ENCODE measurements at places on chromosomes 12 and 14. TPM values are rescaled to one million over a fixed set of nuclear protein-coding genes. Genes with fewer than 3 reads are reported as not detected.

DNA sequence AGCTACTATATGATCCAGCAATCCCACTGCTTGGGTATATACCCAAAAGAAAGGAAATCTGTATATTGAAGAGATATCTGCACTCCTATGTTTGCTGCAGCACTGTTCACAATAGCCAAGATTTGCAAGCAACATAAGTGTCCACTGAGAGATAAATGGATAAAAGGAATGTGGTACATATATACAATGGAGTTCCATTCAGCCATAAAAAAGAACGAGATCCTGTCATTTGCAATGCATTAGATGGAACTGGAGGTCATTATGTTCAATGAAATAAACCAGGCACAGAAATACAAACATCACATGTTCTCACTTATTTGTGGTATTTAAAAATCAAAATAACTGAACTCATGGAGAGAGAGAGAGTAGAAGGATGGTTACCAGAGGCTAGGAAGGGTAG, 116.6 kb downstream of the HELB start:
- no peak for DNase-seq

- no peak for DNase-seq
These were observed 47.6 kb upstream of the FERMT2 start for GRCh38 chr14:52998376-52999015.

DNA sequence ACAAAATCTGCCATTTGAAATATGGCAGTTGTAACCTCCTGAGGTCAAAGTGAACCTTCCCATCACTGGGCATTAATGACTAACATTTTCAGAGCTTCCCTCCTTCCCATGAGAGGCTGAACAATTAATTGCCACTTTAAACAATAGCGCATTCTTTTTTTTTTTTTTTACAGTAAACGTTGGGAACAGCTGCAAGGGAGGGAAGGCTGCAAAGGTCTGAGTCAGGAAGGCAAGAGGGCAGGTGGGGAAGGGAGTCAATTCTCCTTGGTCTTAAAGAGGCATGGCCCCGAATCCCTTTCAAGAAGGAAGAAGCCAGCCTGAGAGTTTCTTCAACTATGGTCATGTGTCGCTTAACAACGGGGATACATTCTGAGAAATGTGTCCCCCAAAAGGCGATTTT, 41.0 kb upstream of the PLEKHG3 start:
- peak; percentile 82 for DNase-seq

GRCh38 chr14:63795532-63795931, 57.3 kb upstream of the SYNE2 start:
- DNase-seq = no peak

GRCh38 chr14:67429510-67430205, 17.7 kb upstream of the PLEK2 start:
- DNase-seq = no peak

- DNase-seq = no peak
These were observed 210.9 kb upstream of the ARID2 start for GRCh38 chr12:45518291-45519235.

GRCh38 chr12:95998611-95999286, 2.6 kb upstream of the HAL start:
- peak; percentile 22 for DNase-seq

- no peak for DNase-seq
These were observed 36.5 kb upstream of the PTCSC3 start for GRCh38 chr14:36212987-36213386.

DNA sequence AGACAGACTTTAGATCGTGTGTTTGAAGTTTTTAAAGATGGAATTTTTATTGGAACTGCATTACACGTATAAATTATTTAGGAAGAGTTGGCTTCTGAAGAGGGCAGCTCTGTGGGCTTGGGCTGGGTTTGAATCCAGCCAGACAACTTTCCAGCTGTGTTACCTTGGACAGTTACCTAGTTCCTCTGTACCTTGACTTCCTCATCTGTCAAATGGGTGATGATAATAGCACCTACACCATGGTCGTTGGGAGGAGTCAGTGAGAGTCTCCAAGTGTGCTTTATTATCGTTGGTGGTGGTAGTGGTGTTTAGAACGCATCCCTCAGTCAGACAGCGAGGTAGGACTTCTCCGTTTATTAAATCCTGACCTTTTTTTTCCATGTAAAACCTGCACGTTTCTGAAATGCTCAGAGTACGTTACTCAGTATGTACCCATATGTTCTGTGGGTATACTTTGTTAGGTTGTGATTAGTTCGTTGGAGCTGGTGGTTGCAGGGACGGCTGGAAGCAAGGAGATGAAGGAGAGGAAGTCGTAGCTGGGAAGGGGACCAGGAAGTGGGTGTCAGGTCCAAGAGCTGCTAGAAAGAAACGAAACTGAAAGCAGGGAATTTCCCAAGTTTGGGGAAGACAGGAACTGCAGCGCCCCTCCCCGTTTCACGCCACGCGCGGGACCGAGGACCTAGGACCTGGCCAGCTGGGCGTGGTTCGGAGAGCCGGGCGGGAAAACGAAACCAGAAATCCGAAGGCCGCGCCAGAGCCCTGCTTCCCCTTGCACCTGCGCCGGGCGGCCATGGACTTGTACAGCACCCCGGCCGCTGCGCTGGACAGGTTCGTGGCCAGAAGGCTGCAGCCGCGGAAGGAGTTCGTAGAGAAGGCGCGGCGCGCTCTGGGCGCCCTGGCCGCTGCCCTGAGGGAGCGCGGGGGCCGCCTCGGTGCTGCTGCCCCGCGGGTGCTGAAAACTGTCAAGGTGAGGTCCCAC, at the start of gene OAS3:
TSS of gene OAS3 (plus strand) at position 734 of the 979 bp plus-strand sequence. CDS start at position 791, 57 bp downstream.
- DNase-seq = peak; percentile 6

DNA sequence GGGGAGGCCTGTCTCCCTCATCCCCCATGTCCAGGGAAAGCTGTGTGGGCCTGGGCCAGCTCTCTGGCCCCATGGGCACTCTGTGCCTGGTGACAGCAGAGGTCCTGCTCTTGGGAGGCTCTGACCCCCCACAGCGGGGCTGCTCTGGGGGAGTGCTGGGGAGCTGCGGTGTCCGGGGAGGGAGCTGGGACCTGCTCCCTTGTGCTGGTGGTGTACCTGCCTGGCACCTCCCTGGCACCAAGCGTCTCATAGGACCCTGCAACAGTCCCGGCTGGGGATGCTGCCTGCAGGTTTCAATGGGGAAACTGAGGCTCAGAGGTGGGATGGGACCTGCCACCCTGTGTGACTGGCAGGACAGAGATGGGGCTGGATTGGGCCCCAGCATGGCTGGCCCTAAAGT, 111.3 kb downstream of the KIF26A start:
- DNase-seq = no peak

- DNase-seq = peak; percentile 63
These were observed 75.9 kb downstream of the CCDC92 start for GRCh38 chr12:123896767-123897166.

- no peak for DNase-seq
These were observed 393.9 kb upstream of the RGS6 start for GRCh38 chr14:71538288-71538687.

DNA sequence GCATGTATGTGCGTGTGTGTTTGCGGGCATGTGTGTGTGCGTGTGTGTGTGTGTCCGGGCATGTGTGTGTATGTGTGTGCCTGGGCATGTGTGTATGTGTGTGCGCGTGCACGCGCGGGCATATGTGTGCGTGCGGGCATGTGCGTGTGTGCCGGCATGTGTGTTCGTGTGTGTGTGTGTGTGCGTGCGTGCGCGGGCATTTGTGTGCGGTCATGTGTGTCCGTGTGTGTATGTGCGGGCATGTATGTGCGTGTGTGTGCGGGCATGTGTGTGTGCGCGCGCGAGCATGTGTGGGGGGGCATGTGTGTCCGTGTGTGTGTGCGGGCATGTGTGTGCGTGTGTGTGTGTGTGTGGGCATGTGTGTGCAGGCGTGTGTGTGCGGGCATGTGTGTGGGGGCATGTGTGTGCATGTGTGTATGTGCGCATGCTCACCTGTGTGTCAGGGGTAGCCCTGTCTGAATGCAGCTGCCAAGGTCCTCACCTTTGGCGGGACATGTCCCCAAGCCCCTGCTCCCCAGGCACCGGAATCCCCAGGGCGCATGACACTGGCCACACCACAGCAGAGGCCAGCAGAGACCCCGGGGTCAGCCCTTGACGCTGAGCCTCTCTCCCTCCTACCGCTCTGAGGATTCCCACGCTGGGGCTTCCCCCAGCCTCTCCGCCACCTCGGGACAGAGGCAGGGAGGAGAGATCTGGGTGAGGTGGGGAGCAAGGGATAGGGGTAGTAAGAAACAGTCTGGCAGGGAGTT, 109.5 kb upstream of the NCOR2 start:
- no peak for DNase-seq

DNA sequence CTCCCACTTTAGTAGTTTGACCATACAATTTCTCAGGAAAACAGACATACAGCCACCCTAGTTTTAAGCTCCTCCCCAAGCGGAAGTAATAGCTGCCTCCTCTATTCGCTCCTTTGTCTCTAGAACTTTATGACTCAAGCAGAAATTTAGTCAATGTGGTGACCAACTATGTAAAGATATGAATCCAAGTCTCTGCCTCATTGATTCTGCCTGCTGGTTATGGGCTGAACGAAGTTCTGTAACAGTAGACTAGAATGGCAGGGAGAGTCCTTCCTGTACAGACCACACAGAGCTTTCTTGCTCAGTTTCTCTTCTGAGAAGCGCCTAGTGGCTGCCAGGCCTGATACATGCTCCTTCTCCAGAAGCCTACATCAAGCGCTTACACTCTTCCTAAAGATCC, 19.1 kb downstream of the KICS2 start:
- DNase-seq = no peak

DNA sequence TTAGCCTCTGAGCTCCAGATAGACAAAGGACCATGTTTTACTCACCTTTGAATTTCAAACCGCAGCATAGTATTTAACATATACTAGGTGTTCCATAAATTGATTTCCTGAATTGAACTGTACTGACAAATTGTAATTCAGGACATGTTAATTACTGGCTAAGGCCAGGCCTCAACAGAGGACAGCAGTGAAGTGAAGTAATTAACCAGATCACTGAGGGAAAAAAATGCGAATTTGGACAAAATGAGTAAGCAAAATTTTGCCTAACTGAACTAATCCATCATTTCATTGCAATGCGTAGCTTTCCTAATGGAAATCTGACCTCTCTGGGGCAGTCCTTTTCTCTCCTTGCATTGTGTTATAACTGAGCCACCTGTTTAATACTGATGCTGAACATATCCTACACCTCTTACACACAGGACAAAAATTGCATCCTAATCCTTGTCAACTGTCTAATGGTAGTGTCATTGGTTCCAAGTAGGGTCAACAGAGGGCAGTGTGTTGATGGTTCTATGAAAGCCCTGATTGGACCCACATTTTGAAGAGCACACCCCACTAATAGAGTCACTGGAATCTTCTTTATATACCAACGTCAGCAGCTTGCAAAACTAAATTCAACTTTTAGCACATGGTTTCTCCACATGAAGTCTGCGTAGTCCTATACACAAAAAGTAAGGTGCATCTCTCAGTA, 148.4 kb downstream of the SLC25A21 start:
- DNase-seq = no peak

DNA sequence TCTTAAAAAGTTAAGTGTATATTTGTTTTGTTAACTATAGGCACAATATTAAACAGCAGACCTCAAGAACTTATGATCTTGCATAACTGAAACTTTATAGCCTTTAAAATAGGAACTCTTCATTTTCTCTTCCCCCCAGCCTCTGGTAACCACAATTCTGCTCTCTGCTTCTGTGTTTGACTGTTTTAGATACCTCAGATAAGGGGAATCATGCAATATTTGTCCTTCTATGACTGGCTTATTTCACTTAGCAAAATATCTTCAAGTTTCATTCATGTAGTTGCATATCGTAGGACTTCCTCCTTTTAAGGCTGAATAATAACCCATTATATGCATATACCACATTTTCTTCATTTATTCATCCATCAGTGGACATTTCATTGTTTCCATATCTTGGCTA, 131.3 kb downstream of the PTPRO start:
- no peak for DNase-seq

DNA sequence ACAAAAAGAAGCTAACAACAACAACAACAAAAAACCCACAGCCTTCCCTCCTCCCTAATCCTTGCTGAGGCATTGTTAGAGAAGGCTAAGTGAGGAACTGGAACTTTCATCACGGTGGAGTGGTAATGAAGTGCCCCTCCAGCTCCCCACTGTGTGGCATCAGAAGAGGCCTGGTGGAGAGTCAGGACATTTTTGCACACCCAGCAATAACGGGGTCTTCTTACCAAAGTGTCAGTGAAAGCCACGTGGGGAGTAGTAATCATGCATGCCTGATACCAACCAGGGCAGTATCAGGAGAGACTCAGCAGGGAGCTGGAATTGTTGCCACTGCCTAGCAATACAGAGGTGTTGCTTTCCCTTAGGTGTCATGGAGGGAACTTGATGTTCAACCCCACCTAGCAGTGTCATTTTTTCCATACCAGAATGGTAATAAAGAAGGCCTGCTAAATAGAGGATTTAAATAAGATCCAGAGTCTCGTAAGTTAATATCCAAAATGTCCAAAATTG, 299.7 kb upstream of the RGS6 start:
- no peak for DNase-seq

GRCh38 chr14:80658155-80658554, 283.4 kb downstream of the CEP128 start:
- DNase-seq = no peak

DNA sequence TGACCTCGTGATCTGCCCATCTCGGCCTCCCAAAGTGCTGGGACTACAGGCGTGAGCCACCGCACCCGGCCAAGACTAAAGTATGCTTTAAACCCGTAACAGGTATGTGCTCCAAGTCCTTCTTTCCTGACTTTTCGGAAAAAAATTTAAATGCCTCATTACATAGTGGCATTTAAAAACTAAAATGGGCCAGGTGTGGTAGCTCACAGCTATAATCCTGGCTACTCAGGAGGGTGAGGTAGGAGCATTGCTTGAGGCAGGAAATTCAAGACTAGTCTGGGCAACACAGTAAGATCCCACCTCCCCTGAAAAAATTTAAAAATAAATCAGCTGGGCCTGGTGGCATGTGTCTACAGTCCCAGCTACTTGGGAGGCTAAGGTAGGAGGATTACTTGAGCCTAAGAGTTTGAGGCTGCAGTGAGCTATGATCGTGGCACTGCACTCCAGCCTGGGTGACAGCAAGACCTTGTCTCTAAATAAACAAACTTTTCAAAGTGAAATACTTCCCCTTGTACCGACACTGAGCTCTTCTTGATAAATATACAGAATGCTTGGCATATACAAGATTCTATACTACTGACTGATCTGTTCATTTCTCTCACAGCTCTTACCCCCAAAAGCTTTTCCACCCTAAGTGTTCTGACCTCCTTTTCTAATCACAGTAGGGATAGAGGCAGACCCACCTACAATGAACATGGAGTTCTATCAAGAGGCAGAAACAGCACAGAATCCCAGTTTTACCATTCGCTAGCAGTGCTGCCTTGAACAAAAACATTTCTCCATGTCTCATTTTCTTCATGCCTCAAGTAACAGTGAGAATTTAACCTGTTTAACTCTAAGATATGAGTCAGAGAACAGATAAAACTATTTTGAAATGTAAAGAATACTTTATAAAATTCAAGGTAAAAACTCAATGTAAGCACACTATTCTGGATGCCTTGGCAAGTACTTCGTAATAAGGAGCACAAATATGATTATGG, 7.9 kb downstream of the PPP4R3A start:
- DNase-seq = no peak

KCNK13 gene
- 1.3 TPM for total RNA-seq

EMP1 gene
- 7.5 TPM for total RNA-seq

IGF1 gene
- total RNA-seq = 0.20 TPM

NPAS3 gene
- total RNA-seq = 1.3 TPM

SLC8A3 gene
- total RNA-seq = 17.2 TPM

NANOG gene
- total RNA-seq = not detected
